ENCODE measurements at places on chromosomes 4 and X.

DNA sequence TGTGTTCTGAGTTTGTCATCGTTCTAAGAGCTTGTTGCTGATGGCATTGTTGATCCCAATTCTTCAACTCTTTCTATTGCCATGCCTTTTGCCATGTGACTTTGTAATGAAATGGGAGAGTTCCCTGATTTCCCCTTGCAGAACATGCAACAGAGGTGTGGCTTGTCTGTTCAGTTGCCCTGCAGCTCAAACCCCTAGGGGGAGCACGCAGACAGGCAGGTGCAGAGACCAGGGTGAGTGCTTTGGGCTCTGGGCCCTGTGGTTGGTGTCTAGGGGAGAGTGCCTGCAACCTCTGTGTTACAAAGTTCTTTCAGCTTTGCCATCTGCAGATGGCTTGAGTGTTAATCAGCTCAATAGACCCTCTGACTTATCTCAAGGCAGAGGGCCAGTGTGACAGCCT lies 332.7 kb downstream of the MID1IP1 start:
- DNase-seq, result no peak

GRCh38 chr4:163474027-163474426 lies 473 bp upstream of the TKTL2 start:
- no peak for DNase-seq

- DNase-seq, result no peak
Measured at GRCh38 chr4:21802406-21802805, 146.2 kb downstream of the KCNIP4 start.

- no peak for DNase-seq
Measured at GRCh38 chr4:54439831-54440243, 210.7 kb downstream of the PDGFRA start.

- DNase-seq, result no peak
Measured at GRCh38 chr4:116665716-116666115, 419.7 kb downstream of the TRAM1L1 start.

DNA sequence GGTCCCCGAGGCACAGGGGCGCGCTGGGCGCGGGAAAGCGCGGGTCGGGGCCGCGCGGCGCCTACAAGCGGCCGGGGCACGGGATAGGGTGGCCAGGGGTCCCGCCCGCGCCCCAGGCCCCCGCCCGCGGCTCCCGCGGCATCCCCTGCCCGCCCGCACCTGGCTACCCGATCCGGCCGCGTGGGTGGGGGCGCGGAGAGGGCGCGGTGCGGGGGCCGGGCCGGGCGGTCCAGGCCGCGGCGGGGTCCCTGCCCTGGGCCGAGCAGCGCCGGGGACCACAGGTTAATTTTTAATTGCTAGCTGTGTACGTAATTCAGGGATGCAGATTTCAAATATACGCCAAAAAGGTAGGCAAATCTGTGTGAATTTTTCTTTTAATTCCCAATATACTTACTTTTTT lies 44.3 kb upstream of the FAM47C start:
- DNase-seq, result no peak

GRCh38 chr4:165331359-165331758 lies 3.9 kb downstream of the MSMO1 start:
- no peak for DNase-seq

GRCh38 chr4:27005905-27006590 lies 145.4 kb downstream of the STIM2 start:
- DNase-seq, result no peak

GRCh38 chrX:71859637-71860036 lies 51.0 kb upstream of the NHSL2 start:
- DNase-seq, result no peak

DNA sequence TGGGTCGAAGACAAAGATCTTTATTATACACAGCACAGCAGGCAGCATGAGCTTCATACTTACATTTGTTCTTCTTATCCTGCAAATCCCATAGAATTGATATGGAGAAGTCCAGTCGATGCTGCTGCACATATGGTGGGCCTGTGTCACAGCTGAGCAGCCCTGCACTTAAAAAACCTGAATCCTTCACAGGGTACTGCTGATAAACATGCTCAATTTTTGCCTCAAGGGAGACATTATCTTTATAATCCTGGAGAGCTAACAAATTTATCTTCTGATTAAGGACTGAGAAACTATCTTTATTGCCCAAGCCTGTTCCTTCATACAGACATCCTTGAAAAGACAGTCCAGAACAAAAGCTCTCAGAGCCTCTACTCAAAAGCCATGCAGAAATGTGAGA lies 434.4 kb upstream of the FAM47C start:
- no peak for DNase-seq

GRCh38 chrX:110060317-110060716 lies 57.4 kb downstream of the TMEM164 start:
- no peak for DNase-seq

- DNase-seq, result no peak
Measured at GRCh38 chrX:154471839-154472684, 7.0 kb downstream of the LAGE3 start.

DNA sequence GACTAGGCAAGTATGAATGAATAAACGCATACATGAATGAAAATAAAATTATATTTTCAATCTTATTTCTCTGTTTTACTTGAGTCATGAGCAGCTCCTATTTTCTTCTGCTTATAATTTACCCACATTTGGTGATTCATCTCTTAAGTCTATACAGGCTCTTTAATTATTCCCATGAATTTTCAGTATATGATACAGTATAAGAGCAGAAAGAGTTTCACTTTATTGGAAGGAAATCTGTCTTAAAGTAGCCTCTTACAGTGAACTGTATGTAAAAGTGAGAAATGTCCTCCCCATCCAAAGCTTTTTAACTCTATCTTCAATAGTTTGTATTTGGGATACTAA lies 50.8 kb downstream of the TMEM165 start:
- no peak for DNase-seq

DNA sequence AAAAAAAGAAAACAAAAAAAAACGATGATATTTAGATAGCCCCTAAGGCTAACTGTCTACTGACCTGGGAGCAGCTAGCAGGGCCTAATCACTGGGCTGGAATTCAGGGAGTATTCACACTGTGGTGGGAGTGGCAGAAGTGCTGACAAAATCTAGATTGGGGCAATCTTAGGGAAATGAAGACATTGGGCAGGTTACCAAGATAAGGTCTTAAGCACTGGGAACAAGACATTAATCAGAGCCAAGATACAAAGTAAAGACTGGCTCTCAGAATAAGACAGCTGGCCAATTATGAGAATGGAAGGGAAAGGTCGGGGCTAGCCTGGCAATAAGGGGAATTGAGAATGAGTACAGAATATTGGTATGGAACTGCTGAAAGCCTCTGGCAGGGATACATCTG lies 100.2 kb upstream of the GRIA3 start:
- DNase-seq, result no peak

- peak; percentile 5 for DNase-seq
Measured at GRCh38 chr4:76803522-76803921, 94.4 kb downstream of the SOWAHB start.

GRCh38 chrX:12034741-12035140 lies 103.5 kb upstream of the FRMPD4 start:
- DNase-seq, result no peak

DNA sequence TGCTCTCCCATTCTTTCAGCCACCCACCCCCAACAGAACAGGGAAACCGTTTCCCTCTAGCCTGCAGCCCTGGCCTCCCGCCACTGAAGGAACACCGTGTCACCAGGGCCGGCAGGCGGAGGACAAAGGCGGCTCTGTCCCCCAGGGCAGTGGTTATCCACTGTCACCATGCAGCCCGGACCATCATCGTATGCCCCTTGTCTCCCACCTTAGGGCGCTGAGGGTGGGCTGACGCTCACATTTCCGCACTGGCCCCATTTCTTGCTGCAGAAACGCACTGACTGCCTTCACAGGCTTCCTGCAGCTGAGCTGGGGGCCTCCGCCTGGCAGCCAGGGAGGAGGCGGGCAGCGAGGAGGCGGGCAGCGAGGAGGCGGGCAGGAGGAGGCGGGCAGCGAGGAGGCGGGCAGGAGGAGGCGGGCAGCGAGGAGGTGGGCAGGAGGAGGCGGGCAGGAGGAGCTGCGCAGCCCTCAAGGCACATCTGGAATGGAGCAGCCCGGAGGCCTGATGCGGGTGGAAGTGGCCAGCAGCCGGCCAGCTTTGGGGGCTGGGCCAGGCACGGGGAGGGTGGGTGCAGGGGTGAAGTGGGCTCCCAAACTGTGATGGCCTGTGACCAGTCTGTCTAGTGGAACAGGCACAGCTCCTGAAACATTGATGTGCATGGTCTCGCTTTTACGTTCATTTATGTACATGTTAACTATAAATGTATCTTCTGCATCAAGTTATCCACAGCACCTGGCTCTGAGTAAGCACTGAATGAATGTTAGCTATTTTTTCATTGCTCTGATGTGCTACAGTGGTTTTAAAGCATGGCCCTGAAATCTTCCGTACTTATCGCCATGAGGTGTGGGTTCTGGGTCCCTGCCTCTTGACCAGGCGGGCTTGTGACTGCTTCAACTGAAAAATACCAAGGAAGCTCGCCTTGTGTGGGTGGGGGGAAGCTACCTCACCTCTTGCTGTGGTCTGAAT lies 20.6 kb upstream of the KIAA0232 start:
- DNase-seq, result no peak

DNA sequence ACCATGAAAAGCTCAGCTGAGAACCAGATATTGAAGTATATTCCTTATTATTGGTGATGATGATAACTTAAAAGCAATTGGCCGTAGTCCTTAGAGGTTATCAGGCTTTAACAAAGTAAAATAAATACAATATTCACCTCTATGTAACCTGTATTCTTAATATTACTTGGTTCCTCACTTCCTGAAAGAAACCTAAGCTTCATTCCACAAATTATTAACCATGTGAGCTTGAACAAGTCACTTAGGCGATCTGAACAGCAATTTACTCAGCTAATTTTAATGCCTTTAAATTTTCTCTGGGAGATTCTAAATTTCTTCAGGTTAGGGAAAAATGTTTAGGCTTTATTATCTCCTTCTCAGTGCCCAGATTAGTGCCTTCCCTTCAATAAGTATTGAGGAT lies 69.2 kb downstream of the CLDN22 start:
- DNase-seq, result no peak

DNA sequence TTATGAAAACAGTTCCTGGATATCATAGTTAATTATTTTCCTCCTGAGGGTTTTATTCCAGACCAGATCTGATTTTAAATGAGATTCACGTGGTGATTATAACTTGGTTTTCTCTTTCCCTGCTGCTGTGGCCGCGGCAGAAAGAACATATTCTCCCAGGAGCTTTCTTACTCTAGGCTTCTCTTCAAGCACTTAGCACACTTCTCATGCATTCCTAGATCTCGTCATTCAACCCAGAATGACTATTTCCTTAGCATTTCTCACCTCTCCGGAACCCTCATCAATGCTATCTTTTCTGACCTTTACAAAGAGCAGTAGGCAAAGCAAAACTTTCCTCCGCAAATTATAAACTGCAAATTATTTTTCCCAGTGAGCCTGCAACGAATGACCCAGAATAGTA lies 122.9 kb downstream of the GPAT3 start:
- no peak for DNase-seq

GRCh38 chr4:148173397-148174017 lies 268.7 kb downstream of the NR3C2 start:
- no peak for DNase-seq

DNA sequence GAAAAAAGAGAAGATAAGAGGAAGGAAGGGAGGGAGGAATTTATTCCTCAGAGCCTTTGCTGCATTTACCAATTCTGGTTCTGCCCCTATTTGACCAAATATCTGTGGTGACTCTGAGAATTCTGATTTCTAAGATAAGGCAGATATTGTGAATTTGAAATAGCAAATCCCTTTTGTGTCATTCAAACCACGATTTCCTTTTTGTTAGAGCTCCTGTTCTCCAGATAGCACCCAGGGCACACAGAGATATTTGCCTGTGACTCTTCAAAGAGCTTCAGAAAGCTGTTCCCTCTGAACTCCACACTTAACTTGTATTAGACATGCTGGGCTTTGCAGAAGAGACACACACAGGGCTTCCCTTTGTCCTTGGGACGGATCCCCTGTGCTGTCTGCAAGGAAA lies 272.2 kb downstream of the DHRSX start:
- DNase-seq, result no peak

DNA sequence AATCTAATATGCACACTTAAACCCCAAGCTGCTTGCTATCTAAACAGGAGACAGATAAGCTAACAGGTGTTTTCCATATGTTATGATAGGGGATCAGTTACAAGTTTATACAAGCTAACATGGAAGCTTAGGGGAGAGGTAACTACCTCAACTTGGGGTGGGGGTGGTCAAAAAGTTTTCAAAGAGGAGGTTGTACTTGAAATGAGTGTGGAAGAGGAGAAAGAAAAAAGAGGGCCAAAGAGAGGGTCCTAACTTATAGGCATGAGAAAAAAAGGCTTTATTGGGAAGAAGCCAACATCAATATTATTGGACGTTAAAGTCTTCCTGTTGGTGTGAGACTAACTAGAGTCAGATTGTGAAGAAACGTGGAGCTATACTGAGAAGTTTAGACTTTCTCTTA lies 205.9 kb downstream of the NDST4 start:
- DNase-seq, result no peak

DNA sequence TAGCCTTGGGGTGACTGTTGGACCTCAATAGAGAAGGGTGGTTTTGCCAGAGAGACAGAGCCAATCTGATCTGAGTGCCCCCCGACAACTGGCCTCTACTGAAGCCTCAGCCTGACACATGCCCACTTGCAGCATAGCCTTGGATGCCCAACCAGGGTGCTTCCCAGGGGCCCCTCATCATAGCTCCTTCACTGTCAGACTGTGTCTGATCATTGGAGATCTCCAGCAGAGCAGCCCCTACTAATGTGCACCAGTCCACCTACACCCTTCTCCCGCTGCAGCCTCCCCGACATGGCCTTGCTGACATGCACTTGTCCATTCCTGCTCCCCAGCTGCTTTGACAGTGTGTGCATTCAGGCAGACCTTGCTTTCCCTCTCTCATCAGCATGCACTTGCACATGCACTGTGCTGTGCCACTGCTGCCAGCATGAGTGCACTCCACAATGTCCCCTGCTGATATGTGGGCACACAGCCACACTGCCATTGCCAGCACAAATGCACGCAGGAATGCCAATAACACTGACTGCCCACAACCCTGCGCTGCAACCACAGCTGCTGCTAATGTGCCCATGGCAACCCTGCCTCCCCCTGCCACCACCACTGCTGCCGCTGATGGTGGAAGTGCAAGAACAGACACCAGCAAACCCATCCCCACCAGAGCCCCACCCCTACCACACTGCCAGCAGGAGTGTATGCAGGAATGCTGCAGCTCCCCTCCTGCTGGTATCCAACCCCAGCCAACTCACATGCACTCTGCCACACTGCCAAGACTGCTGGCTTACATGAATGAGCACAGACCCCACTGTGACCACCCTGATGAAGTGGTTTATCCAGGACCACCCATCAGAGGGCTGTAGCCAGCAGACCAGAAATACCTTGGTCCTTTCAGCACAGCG lies 68.1 kb upstream of the ZMAT1 start:
- no peak for DNase-seq

DNA sequence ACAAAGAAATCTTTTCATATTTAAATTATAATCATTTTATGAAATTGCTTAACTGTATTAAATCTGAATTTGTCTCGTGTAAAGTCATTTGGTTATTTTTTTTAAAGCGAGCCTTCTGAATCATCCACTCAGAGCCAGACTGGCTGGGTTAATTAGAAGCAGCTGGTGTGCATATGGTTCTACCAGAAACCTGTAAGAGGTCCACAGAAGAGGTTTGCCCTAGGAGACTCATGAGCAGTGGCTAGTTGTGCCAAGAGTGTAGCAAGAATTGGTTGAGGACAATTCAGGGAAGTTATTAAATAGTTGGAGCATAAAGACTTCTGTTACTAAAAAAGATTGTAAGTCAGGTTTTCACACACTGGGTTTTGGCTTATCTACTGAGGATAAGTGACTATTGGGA lies 267.4 kb downstream of the IL1RAPL2 start:
- DNase-seq, result no peak

Measured in NCI-H446 (cell line).